ENCODE measurements at places on chromosomes 16 and 17.
A peak's percentile ranks its signal among the peaks of the same experiment; 100 is the strongest.

GRCh38 chr16:67146523-67147357, 4.1 kb downstream of the B3GNT9 start:
- DNase-seq: no peak

GRCh38 chr16:78980825-78981224, 619.7 kb downstream of the MAF start:
- no peak for DNase-seq

DNA sequence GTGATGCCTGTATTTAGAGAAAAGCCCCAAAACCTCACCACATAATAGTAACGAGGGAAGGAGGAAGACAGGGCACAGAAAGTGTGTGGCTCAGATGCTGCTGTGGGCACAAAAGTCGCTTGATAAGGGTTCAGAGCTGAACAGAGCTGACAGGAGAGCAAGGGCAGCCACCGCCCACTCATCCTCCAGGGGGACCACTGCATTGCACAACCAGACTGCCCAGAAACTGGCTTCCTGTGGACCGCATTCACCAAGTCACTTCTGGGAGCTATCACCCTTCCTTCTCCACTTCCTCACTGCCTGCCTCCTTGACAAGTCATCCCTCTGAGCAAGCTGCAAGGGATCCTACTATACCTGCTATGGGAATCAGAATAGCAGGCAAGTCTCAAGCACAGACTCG, 512.4 kb upstream of the CDH11 start:
- peak; percentile 2 for DNase-seq

GRCh38 chr17:29207975-29208374, 27.8 kb upstream of the MYO18A start:
- DNase-seq: no peak

DNA sequence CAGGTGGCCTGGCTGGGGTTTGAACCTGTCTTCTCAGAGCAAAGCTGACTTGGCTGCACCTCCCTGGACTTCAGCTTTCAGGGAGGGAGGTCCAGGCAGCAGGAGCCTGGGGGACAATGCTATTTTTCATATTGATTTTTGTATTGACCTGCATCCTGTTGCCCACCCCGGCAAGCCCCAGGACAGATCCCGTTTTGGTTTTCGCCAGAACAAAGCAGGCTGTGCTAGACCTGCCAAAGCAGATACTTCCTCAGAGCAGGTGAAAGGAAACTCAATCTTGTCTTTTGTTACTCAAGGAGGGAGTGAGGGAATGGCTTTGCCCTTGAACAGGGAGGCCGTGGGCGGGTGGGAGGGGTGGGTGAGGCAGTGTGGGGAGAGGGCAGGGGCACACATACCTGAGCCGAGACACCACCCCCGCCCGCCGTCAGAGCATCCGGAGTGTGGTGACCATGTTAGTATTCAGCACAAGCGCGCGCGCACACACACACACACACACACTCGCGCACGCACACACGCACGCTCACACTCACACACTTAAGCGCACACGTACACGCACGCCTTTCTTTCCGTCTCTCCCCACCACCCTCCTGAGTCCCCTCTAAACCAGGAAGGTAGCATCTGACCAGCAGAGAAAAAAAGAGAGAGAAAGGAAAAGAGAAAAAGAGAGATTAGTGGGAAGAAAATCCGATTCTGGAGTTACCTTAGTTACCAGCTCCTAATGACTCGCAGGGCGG, 59.5 kb downstream of the RAI1 start:
- DNase-seq: peak; percentile 22

DNA sequence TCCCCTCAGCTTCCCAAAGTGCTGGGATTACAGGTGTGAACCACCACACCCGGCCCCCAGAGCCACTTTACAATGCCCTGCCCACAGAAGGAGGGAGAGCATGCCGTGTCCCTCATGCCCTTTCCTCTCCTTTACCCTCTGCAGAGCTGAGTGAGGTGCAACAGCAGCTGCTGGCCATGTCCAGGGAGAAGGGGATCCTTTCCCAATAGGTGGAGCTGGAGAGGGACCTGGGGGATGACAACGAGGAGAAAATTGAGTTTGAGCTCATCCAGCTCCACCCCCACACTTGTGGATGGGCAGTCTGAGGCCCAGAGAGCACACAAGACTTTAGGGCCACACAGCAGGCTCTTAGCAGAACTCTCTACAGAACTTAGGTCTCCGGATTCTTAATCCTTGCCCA, 7.9 kb upstream of the GSDMA start:
- DNase-seq: no peak

GRCh38 chr17:40350689-40351358, 13.7 kb downstream of the GJD3 start:
- DNase-seq: no peak

DNA sequence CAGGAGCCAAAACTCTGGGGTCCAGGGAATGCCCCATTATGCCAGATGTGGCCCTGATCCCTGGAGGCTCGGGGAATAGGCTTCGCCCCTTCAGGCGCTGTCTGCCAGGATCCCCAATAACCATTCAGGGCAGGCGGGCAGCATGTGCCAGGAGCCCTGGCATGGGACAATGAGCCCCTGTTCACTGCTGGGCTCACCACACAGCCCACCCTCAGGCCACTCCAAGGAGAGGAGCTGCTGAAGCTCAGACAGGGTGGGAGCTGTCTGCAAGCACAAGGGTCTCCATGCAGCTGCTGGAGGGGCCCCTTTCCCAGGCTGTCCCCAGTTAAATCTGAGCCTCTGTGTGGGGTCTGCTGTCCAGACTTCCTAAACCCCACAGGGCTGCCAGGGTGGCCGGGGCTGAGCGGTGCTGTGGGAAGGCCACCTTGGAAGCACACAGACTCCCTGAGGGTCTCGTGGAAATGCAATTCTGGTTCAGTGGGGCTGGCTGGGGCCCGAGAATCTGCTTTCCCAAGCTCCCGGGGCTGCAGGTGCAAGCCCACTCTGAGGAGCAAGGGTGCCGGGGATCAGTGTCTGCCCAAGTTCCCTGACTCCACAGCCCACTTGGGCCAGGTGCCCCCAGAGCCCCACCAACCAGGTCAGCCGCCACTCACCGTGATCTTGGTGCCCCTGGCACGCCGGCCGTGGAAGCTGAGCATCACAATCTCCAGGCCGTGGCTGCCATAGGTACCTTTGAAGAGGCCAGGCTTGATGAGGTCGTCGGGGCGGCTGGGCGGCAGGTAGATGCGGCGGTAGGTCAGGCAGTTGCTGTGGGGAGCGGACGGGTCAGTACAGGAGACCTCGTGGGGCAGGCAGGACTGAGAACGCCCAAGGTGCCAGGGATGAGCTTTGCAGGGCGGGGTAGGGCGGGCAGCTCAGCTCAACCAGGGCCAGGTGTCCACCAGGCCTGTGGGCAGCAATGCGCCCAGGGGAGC, 17.7 kb upstream of the C16orf95 start:
- DNase-seq: no peak

DNA sequence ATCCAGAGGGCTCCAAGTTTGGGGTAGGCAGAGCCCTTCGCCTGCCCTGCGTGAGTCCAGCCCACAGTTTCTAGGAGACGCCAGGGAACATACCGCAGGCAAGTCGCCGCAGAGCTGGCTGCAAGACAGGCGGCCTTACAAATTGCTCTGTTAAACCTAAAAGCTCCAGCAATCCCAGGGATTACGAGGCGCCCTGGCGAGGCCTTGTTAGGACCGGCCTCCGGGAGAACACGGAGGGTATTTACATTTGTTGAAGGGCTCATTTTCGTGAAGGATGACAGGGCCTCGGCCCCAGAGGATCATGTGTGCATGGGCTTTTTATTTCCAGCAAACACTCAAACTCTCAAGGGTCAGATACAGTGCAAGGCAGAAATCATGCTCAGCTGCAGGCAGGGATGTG, 77.6 kb upstream of the FOXF1 start:
- peak; percentile 59 for DNase-seq

DNA sequence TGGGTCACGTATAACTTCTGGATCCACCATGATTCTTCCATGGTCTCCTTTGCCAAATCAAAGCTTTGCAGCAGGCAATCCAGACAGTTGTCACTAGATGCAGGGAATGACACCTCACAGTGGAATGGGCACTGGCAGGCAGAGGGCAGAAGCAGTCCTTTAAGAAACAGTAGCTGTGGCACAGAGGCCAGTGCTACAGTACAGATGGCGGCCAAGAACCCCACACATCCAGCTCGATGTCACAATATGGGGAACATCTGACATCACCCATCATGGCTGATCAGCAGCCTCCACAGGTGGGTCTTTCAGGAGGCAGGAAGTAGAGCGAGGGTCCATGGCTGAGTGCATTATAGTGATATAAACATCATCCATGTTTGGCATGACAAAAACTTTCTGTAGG, 18.8 kb upstream of the ERN1 start:
- no peak for DNase-seq
